PC-3 (cell line): ENCODE measurements at places on chromosomes 3 and 15. TPM values are rescaled to one million over a fixed set of nuclear protein-coding genes. Genes with fewer than 3 reads are reported as not detected.

Gene CHRNA7
- 0.73 and 1.0 TPM in 2 replicates for total RNA-seq

Gene GPR149
- total RNA-seq, result not detected in 2 replicates

Gene CCDC9B
- 56.1 and 101 TPM in 2 replicates for total RNA-seq

Gene LSAMP
- total RNA-seq, result 0.15 TPM in 1 of 2 replicates, not detected in the other

Gene PYGO1
- total RNA-seq, result 1.8 and 2.0 TPM in 2 replicates

Gene CRBN
- total RNA-seq, result 29.3 and 31.2 TPM in 2 replicates

Gene SECISBP2L
- total RNA-seq, result 13.6 and 18.6 TPM in 2 replicates

Gene SEMA7A
- 74.9 and 75.9 TPM in 2 replicates for total RNA-seq

Gene BTBD1
- 83.9 and 109 TPM in 2 replicates for total RNA-seq

Gene SPTBN5
- total RNA-seq, result 0.84 and 0.98 TPM in 2 replicates

Gene DAZL
- 0.04 TPM in 1 of 2 replicates, not detected in the other for total RNA-seq

Gene PLSCR5
- not detected in 2 replicates for total RNA-seq

DNA sequence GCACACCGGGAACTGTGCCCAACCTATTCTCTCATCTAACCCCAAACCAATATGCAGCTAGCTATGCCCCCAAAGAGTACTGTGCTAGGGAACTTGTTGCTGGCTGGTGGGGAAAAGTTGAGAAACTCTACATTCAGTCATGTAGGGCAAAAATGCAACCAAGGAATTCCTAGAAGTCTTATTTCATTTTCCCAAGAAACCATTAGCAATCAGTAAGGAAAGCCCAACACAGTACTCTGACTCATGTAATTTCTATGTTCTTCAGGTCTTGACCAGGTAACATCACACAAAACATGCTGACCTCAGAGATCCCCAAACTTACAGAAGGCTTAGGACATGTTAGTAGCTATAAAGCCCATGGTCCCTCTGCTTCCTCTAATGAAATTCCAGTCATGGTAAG is 52.1 kb downstream of the TASOR start:
- DNase-seq, result no peak

DNA sequence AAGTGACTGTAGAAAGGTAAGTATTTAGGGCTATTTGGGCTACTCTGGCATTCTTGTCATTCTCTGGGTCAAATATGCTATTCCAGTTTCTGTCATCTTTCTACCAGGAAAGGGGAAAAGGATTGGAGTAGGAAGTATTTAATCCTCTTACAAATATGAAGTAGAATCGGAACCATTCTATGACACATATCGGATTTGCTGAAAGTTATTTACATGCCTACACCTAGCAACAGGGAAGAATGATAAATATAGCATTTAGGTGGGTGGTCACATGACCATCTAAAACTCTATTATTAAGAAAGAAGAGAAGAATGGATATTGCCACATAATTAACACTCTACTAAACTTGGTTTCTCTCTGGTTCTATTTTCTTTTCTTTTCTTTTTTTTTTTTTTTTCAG is 1353.1 kb downstream of the ZPLD1 start:
- DNase-seq, result no peak

DNA sequence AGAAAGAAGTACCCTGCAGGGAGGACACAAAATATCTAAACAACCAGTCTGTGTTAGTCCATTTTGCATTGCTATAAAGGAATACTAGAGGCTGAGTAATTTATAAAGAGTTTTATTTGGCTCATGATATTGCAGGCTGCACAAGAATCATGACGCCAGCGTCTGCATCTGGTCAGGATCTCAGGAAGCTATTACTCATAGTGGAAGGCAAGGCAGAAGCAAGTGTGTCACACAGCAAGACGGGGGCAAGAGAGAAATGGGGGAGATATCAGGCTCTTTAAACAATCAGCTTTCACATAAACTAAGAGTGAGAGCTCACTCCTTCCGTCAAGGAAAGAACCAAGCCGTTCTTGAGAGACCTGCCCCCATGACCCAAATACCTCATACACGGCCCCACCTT is 614.8 kb downstream of the ZIC1 start:
- peak; percentile 17 for DNase-seq

- peak; percentile 78 for DNase-seq
These were observed 3.7 kb upstream of the NGRN start for GRCh38 chr15:90261811-90262210.

GRCh38 chr3:44439499-44440295 is 37.8 kb downstream of the ZNF445 start:
- no peak for DNase-seq

GRCh38 chr3:6526321-6526720 is 334.6 kb upstream of the GRM7 start:
- peak; percentile 4 for DNase-seq

- DNase-seq, result peak; percentile 86
These were observed 14.5 kb downstream of the TAGLN3 start for GRCh38 chr3:112013058-112013783.

DNA sequence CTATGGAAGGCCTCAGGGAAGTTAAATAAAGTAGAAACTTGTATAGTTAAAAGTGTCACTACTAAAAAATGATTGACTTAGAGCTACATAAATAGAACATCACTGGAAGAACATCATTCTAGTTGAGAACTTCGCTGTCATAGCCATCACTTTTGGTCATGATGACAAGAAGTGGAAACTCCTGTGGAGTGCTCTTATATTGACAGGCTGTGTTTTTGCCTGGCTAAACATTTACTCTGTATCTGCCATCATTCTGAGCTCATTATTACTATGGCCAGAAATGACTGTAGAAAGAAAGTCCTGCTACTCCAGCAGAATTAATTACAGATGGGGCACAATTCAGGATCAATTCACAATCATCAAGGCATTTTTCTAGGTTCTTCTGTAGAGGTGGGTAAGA is 165.1 kb upstream of the GOLIM4 start:
- no peak for DNase-seq

GRCh38 chr3:148901987-148902791 is 37.1 kb downstream of the CPA3 start:
- DNase-seq, result peak; percentile 39

DNA sequence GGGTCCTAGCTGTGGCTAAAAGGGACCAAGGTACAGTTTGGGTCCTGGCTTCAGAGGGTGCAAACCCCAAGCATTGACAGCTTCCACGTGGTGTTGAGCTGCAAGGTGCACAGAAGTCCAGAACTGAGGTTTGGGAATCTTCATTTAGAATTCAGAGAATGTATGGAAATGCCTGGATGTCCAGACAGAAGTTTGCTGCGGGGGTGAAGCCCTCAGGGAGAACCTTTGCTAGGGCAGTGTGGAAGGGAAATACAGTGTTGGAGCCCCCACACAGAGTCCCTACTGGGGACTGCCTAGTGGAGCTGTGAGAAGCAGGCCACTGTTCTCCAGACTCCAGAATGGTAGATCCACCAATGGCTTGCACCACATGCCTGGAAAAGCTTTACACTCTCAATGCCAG is 17.9 kb downstream of the RNF13 start:
- no peak for DNase-seq

- DNase-seq, result no peak
These were observed 51.7 kb downstream of the CASR start for GRCh38 chr3:122235147-122235546.

DNA sequence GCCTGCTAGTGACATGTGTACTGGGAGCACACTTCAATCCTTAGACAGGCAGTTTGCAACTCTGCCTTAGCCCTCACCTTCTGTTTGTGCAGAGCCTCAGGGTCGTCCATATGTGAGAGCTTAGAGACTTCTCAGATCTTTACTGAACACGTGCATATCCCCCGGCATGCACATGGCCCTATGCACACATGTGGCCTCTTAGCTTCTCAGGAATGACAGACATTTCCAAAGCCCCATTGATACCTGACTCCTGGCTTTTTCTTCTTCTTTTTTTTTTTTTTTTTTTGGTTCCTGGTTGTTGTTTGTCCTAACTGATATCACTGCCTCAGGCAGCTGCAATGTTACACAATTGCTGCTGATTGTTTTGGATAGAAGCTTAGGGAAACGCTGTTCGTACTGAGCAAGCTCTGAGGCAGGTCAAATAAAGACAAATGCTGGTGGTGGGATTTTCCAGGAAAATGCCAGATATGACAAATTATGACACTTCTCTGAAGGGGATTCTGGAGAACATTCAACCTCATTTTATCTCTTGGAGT is 107.2 kb upstream of the RGMA start:
- DNase-seq, result no peak

- no peak for DNase-seq
These were observed 137.6 kb upstream of the TRIM42 start for GRCh38 chr3:140540262-140540661.

GRCh38 chr3:111862974-111863373 is 3.9 kb downstream of the PHLDB2 start:
- DNase-seq, result no peak

- DNase-seq, result peak; percentile 93
These were observed 204.2 kb downstream of the GHSR start for GRCh38 chr3:172244011-172244410.

- no peak for DNase-seq
These were observed 414.5 kb downstream of the GRM7 start for GRCh38 chr3:7275396-7275795.

DNA sequence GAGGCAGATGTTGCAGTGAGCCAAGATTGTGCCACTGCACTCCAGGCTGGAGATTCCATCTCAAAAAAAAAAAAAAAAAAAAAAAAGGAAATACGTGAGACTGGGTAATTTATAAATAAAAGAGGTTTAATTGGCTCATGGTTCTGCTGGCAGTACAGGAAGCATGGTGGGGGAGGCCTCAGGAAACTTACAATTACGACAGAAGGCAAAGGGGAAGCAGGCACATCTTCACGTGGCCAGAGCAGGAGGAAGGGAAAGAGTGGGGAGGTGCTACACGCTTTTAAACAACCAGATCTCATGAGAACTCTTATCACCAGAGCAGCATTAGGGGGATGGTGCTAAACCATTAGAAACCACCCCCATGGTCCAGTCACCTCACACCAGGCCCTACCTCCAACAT is 138.2 kb upstream of the IL12A start:
- no peak for DNase-seq

- no peak for DNase-seq
These were observed 121.4 kb downstream of the FAM43A start for GRCh38 chr3:194806991-194807630.

GRCh38 chr3:133486658-133487057 is 86.8 kb downstream of the BFSP2 start:
- DNase-seq, result no peak

DNA sequence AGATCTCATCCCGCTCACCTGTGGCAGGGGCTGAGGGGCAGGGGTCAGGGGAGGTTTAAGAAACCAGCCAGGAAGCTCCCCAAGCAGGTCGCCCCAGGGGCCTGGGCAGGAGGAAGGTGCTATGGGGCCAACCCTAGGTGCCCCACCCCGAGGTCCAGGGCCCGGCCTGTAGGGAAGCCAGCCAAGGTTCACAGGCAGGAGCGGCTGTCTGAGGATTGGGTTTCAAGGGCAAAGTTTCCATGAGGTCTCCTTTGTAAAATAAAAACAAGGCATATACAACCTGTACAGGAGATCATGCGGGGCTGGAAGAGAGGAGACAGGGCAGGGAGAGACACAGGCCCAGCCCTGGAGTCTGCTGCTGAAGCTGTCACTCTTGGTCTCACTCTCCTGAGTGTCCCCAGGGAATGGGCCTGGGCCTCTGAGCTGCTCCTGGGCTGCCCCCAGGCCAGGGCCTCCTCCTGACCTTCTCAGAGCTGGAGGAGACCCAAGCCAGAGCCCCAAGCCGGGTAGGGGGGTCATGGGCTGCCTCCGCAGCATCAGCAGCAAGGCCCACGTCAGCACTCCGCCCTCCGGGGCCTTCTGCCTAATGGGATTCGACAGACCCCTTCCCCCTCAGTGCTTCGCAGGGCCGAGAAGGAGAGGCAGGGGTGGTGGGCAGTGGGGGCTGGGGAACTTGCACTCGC is 5.5 kb downstream of the CPLX3 start:
- DNase-seq, result no peak
